Stimulated activated CD4-positive, alpha-beta T cell treated with anti-CD3 and anti-CD28 coated beads, Interleukin-15, amount 100 ng/mL, for 48 hours (primary cell): ENCODE measurements at places on chromosomes 12 and 14.

DNA sequence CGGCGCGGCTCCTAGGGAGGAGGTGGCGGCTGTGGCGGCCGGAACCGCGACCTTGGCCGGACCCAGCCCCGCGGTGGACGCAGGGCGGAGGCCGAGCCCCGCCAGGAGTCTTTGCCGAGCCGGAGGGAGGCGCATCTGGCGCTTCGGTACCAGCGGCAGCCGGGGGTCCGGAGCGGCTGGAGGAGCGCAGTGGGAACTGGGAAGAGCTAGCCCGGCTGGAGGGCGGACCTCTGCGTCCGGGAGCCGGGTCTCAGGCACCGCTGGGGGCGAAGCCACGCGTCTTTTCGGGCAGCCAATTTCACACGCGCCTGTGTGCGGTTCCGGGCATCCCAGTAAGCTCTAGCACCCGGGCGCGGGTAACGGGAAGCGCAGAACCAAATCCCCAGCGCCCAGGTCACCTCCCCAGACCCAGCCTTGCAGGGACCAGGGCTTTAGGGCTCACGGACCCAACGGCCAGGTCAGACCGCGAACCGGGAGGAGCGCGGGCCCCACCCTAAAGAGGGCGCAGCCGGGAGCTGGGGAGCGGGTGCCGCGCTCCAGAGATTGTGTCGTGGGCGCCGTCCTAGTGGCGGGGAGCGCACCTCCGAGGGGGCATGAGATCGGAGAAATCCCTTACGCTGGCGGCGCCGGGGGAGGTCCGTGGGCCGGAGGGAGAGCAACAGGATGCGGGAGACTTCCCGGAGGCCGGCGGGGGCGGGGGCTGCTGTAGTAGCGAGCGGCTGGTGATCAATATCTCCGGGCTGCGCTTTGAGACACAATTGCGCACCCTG, 89.4 kb downstream of the GALNT8 start:
- no peak for DNase-seq

DNA sequence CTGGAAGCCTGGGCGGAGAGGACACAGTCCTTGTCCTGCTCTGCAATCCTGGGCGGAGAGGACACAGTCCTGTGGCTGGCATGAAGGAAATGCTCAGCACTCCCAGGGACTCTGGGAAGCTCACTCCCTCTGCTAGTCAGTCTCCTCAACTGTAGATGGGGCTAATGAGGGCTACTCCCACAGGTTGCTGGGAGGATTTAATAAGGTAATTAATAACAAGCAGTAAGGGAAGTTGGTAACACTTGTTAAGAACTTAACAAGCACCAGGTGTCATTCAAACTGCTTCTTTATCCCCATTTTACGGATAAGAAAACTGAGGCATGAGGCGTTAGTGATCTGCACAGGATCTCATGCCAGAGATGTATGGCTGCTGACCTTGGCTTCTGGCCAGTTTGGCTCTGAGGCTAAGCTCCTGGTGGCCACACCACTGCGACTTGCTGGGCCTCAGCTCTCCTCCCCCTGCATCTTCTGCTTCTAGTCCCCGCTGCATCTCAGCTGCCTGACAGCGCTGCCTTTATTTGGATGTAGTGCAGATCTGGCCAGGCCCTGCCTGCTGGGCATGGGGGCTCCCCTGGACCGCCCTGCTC, 54.1 kb upstream of the BEGAIN start:
- no peak for DNase-seq

DNA sequence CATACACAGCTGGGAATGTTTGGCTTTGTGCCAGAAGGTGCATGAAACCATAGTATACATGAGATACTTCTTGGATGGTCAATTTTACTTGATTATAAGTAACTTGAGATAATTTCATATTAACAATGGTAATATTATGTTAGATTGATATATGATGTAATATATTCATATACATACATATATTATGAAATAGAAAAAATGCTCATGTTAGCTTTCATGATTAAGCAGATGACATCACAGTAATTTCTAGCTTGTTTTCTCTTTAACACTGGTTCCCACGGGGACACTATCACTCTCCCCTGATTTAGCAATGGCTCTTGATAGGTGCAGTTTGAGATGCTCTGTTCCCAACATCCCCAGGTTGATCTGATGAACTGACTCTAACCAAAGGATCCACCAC, 35.4 kb upstream of the NTF3 start:
- DNase-seq: no peak

DNA sequence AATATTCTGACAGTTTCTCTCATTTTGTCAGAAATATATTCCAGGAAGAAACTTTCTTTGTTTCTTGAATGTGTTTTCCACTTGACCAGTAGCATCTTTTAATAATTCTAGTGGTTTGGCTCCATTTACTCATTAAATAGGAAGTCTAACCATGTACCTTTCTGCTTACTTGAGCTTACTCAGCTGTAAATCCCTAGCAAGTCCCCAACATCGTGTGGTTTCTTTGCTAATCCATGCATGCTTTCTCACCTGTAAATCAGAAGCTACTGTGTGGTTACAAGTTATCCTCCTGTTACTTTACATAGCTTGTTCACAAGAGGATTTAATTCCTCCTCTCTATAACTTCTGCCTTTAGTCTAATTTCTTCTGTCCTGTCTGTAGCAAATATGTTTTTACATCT, 227.7 kb downstream of the FSCB start:
- no peak for DNase-seq

DNA sequence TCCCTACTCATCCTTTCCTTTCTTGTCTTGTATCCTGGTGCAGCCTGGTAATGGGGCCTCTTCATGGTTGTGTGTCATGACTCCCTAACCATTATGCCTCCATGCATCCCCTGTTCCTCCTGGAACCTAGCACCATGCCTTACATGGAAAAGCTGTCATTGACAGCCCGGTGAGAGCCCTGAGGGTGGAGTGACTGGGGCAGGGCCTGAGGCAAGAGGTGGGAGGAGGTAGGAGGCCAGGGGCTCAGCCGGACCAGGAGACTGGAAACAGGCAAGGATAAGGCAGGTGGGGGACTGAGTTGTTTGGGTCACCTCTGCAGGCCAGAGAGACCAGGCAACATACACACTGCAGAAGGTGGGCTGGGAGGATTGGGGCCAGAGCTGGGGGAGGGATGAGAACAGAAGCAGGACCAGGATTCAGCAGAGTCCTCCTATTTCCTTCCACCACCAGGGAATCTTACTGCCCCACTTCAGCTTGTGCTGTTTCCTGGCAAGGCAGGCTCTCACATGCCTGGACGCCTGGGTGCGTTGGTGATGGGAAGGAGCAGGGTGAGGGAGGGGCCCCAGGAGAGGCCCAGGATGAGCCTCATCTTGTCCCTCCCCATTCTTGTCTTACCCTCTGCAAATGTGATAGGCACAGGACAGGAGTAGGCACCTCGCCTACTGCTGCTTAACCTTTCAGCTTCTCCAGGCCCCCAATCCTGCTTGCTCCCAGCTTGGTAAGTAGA, at the start of gene LTB4R2:
TSS of gene LTB4R2 (plus strand) at position 603 of the 727 bp plus-strand sequence. CDS start 525 bp downstream, outside the sequence.
- no peak for DNase-seq

DNA sequence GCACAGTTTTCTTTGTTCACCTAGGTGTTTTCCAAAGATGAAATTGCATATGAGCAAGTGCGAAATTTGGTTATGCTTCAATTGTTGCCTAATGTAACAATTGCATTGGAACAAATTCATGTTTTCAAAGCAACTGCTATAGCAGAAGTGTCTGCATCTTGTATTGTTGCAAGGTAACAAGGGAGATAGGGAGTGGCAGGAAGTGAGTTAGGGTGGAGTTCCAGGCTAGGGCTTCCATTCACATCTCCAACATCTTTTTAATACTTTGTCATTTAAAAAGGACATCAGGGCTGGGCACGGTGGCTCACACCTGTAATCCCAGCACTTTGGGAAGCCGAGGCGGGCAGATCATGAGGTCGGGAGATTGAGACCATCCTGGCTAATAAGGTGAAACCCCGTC, 312.3 kb upstream of the E2F7 start:
- DNase-seq: no peak

DNA sequence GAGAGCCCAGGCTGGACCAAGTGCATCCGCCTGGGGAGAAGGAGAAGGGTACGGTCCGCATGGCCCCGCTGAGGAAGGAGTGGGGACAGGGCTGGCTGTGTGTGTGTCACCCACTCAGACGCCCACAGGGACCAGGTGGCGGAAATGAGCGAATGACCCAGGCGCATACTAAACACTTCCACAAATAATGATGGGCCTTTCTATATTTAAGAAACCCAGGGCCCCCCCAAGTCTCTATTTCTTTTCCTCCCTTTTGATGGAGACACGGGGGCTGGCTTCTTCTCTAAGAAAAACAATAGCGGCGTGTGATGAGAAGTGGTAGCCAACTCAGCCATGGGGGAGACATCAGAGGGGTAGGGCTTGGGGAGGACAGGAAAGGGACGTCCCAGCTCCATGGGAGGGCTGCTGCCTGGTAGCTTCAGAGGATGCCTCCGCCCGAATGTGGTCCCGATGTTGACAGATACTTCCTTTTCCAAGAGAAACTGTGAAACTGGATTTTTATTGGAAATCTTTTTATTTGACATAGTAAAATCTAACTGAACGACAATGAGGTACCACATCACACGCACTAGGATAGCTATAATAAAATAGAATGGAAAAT, 6.3 kb upstream of the MAP1LC3B2 start:
- DNase-seq: no peak

DNA sequence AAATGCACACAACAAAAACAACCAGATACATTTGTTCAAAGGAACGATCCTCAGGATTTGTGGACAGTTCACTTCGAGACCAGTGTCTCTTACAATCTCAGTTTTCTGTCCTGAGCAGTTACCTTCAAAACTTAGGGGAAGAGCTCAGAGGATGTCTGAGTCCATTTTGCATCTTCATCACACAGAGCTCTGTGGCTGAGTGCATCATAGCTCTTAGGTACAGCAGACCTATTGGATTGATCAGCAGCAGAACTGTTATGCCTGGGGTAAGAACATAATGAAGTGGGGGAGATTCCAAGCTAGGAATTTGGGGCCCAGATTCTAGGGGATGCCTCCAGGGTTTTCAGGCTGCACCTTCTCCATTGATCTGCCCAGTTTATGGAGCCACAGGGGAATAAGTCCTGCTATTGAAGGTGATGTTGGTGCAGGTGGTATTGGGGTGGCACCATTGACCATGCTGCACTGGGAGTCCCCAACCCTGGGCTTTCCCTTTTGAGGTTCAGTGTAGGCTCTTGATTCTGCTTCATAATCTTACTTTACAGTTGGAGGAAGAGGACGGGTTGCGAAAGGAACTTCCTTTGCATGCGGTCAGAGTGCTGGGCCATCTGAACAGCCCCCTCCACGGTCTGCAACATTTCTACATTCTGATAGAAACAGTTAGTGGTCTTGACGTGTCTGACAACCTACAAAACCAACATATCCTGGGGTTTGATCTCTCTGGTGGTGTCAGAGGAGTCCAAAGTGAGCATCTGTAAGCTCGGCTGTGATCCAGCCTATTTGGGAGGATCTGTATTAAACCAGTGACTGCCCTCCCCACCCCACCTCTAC, 112.8 kb downstream of the CHST11 start:
- DNase-seq: peak; percentile 27

DNA sequence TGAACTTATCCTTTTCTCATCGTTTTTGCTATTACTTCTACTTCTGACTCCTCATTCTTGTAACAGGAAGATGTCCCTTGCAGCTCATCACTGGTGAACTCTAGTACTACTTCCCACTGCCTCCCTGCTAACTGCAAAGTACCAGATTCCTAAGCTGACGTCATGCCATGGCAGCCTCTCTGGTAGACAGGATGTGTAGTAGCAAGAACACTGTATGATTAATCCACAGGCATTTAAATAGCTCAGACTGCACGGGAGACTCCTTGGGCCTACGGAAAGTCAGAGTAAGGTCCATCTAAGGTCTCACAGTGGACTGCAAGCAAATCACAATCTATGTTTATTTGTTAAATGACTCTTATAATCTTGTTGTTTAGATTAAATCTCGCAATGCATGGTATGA, 43.5 kb downstream of the DNAI7 start:
- DNase-seq: no peak

DNA sequence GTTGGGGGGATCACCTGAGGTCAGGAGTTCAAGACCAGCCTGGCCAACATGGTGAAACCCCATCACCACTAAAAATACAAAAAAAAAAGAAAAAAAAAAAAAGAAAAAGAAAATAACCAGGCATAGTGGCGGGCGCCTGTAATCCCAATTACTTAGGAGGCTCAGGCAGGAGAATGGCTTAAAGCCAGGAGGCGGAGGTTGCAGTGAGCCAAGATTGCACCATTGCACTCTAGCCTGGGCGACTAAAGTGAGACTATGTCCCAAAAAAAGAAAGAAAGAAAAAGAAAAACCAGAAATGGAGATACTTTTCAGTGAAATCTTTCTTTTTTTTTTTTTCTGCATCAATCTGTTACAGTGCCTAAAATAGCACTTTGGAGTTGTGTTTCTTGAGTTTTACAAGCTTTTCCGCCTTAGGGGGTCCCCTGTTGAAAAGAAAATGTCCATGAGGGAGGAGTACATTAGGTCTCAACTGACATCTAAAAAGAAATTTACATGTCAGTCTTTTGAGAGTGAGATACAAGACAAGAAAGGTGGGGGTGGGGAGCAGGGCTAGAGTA, 82.9 kb upstream of the VASH1 start:
- no peak for DNase-seq

- no peak for DNase-seq
These were observed 2.9 kb downstream of the BEGAIN start for GRCh38 chr14:100584056-100585031.

DNA sequence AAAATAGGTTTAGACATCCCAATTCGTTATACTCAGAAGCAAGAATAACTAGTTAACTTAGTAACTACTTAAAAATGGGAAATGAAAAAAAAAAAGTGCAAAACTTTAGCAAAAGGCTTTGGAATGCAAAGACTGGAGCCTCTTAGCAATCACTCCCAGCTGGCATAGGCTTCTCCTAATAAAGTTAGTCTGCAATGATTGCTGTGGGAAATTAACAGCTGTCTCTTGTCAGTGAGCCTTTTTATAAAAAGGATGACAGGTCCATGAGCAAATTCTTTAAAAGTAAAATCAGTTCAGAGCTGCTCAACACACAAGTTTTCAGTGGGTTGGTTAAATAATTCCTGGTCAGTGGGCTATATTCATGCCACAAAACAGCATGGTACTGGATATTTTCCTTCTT, 7.4 kb upstream of the SYCP3 start:
- DNase-seq: no peak

DNA sequence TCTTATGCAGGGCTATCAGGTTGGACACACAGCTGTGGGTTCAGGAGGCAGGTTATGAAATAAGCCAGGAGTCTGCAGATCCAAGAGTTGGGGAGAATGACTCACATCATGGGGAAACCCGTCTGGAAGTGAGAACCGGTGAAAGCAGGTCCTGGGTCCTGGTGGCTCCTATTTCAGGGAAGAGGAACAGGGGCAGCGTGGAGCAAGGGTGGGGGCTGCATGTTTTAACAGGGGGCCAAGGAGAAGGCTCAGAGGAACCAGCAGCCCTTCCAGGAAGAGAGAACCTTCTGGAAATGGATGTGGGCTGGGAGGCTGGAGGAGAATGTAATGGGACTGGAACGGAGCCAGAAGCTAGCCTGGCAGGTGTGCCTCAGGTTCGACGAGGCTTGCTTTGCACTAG, 7.8 kb upstream of the KRT74 start:
- DNase-seq: no peak

DNA sequence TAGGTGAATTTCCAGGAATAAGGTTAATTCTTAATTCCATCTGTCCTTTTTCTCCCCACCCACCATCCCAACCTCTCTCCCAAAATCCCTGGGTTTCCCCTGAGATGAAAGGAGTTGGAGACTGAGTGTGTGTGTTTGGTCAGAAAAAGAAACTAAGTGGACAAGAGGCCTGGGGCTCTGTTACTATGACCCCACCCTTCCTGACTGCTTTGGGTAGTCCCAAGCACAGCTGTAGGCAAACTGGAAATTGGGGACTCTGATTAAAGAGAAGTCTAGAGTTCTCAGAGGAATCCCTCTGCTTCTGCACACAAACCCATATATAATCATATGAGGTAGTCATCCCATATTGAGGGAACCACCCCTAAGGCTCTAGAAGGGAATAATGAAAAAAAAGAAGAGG, 7.0 kb upstream of the HOXC12 start:
- DNase-seq: no peak
